ENCODE measurements at places on chromosomes 2 and 18. TPM values are rescaled to one million over a fixed set of nuclear protein-coding genes. Genes with fewer than 3 reads are reported as not detected.

GCG gene
- not detected for polyA plus RNA-seq

- DNase-seq, result no peak
Observed at GRCh38 chr18:76353046-76353445, 142.0 kb downstream of the ZNF516 start.

STARD6 gene
- not detected for polyA plus RNA-seq

- no peak for DNase-seq
Observed at GRCh38 chr2:54466870-54467269, 10.7 kb downstream of the SPTBN1 start.

ELOA2 gene
- polyA plus RNA-seq, result not detected

- DNase-seq, result no peak
Observed at GRCh38 chr2:107648781-107649404, 177.8 kb upstream of the RGPD4 start.

GRCh38 chr2:217947383-217948350 lies 55.1 kb downstream of the TNS1 start:
- DNase-seq, result no peak

GRCh38 chr2:194116861-194117260 lies 1540.2 kb upstream of the SLC39A10 start:
- DNase-seq, result no peak

MYO5B gene
- 28.6 TPM for polyA plus RNA-seq

DNA sequence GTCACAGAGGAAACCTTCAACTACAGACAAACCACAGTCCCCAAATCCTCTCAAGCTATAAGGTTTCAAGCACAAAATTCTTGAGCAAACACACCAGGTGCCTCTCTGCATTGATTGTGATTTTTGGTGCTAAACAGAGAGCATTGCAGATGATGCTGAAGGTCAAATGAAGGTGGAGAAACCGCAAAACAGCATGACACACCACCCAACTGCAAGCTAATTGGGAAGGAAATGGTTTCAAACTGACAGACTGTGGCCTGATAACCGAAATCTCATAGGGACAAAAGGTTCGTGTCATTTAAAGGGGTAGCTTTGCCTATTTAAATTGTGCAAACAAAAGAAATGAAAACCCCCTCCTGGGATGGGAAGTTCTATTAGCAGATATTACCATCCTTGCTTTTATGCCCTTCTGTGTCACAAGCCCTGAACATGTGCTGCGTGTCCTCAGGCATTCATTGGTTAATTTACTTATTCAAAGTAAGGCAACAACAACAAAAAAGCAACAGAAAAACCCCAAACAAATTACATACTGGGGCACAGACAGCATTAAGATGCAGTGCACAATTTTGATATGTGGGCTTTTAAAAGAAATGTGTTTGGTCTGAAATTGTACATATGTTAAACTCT lies 154.9 kb downstream of the AQP4 start:
- no peak for DNase-seq

GRCh38 chr2:222854773-222855700 lies 5.8 kb upstream of the ACSL3 start:
- no peak for DNase-seq

CRYGC gene
- not detected for polyA plus RNA-seq

EVA1A gene
- 12.9 TPM for polyA plus RNA-seq

- no peak for DNase-seq
Observed at GRCh38 chr18:8987241-8987640, 115.3 kb upstream of the NDUFV2 start.

C2orf66 gene
- 0.98 TPM for polyA plus RNA-seq

IL37 gene
- 0.40 TPM for polyA plus RNA-seq

DNA sequence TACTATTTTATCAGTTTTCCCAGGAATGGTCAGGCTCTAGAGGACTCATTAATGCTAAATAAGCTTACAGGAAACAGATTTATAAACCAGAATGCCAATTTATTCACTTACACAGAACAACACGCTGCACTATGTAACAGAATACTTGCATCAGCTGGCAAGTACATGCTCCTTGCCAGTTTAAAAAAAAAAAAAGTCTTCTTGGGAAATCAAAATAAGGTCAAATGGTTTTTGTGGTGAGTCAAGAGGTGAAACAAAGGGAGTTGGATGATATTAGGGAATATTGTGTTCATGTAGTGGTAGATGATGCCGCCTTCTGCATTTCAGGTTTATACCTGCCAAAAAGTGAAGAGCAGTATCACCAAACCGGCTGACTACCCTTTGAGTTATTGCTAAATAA lies 1322.1 kb upstream of the ZEB2 start:
- no peak for DNase-seq

AMER3 gene
- 0.03 TPM for polyA plus RNA-seq

- DNase-seq, result no peak
Observed at GRCh38 chr2:233368756-233369155, 14.5 kb downstream of the DGKD start.

DNA sequence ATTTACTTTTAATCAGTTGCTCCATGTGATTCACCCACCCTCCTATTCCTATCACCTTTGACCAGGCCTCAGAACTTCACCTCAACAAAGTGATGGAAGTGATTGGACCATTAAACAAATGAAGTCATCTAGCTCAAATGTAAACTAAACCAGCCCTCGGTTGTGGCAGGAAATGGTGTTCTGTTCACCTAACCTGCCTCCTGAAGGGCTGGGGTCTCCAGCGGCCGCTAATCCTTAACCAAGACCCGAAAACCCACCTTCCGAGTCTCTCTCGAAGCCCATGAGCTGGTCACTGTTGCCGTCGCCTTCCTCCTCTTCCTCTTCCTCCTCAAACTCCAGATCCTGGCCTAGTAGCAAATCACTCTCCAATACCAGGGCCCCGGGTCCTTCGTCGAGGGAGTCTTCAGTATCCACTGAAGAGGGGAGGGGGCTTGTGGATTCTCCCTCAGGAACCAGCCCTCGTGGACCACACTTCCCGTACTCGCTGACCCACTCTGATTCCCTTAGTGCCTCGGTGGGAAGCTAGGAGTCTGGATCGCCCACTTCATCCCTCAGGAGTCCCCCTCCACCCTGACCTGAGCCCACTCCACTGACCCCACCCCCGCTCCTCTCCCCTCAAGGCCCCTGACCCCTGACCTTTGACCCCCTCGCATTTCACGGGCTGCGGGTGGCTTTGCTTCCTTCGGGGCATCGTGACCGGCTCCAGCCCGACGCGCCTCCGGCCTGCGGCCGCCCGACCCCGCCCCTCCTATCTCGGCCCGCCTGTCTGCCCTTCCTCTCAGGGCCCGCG lies 503 bp downstream of the ZNF513 start:
- DNase-seq, result peak; percentile 36

DNA sequence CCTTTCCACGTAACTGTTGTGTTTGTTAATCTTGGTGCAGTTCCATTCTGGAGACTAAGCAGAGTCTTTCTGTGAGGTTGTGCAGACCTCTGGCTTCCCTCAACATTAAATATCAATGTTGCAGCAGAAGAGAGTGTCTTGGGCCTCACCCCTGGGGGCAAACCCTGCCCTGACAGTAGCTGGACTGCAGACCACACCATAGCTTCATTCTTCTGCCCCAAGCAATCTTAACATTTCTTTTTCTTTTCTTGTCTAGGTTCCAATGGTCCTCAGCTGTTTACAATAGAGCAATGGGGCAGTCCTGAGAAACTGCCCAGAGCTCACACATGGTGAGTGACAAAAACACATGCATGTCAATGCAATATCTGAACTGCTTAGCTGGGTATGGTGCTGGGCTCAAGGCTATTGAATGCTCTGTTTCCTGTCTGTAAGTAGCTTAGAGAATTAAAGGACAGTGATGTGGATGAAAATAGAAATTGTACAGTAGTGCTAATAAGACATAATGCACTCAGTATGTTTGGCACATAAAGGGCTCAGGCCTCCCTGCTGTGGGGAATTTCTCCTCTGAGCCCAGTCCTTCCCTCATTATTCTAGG lies 237.6 kb downstream of the ALPK2 start:
- no peak for DNase-seq

SKOR2 gene
- not detected for polyA plus RNA-seq

PID1 gene
- 5.4 TPM for polyA plus RNA-seq

DNA sequence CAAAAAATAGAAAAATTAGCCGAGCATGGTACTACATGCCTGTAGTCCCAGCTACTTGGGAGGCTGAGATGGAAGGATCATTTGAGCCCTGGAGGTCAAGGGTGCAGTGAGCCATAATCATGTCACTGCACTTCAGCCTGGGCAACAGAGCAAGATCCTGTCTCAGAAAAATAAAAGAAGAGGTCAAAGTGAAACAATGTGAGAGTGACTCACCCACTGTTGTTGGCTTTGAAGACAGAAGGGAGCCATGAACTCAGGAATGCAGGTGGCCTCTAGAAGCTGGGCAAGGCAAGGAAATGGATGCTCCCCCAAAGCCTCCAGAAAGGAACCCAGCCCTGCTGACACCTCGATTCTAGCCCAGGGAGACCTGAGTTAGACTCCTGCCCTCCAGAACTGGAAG lies 3.7 kb upstream of the TMEM214 start:
- DNase-seq, result no peak

- DNase-seq, result no peak
Observed at GRCh38 chr2:130382313-130382917, 26.6 kb downstream of the PTPN18 start.

DNA sequence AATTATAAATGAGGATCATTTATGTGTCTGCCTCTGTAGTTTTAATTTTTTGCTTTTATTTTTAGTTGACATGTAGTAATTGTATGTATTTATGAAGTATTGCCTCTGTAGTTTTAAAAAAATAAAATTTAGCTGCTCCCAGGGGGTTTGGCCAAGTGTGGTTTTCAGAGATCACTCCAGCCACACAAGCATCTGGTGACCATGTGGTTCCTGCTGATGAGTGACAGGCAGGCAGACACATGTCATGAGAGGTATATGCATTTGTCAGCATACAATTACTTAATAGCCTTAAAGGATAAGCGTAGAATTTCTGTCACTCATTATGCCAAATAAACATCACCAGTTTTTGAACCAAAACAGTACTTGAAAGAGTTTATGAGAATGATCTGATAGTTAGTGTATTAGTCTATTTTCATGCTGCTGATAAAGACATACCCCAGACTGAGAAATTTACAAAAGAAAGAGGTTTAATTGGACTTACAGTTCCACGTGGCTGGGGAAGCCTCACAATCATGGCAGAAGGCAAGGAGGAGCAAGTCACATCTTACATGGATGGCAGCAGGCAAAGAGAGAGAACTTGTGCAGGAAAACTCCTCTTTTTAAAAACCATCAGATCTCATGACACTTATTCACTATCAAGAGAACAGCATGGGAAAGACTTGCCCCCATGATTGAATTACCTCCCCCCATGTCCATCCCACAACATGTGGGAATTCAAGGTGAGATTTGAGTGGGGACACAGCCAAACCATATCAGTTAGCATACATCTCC lies 29.6 kb downstream of the MREG start:
- DNase-seq, result no peak

GRCh38 chr2:38709567-38710194 lies 41.5 kb downstream of the SRSF7 start:
- no peak for DNase-seq

GRCh38 chr2:46294176-46294836 lies 2.9 kb upstream of the EPAS1 start:
- no peak for DNase-seq

DNA sequence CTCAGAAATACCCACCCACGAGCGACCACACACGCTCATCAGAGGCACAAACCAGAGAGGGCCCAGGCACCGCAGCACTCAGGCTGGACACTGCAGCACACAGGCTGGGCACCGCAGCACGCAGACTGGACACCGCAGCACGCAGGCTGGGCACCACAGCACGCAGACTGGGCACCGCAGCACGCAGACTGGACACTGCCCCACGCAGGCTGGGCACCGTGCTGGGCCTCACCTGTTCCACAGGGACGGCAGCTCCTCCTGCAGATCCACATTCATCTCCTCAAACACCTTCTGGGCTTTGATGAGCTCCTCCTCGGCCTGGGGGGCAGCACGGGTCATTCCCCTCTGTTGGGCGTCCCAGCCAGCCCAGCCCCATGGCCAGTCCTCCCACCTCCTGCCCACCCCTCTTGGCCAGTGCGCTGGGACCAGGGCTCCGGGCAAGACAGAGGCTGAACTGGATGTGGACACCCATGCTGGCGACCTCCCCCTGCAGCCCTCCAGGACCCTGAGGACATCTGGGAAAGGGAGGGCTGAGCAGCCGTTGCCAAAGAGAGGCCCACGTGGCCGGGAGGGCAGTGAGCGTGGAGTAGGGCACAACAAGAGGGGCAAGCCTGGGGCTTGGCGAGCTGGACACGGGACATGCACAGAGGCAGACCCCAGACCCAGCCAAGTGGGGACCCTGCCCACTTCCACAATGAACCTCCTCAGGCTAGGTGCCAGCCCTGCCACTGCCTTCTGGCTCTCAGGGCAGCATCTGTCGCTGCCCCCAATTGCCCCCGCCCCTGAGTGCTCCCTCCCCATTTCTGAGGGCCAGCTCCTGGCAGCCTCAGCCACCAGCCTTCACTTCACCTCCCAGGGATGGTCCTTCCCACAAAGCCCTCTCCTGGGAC lies 43.0 kb downstream of the BIN1 start:
- no peak for DNase-seq

- DNase-seq, result no peak
Observed at GRCh38 chr2:15160201-15160991, 400.7 kb downstream of the NBAS start.

GRCh38 chr18:45231617-45232016 lies 383.7 kb upstream of the SLC14A2 start:
- no peak for DNase-seq

DNA sequence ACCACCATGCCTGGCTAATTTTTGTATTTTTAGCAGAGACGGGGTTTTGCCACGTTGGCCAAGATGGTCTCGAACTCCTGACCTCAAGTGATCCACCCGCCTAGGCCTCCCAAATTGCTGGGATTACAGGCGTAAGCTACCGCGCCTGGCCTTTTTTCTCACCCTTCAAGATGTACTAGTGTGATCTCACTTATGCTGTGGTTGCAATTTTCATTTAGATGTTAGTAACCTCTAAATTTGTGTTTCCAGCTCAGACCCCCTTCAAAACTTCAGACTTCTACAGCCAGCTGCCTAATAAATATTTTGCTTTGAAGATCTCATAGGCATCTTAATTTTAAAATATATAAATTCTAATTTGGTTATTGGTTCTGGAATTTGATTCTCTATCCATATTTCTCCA lies 8.0 kb downstream of the SLC38A11 start:
- DNase-seq, result no peak

GALR1 gene
- 0.15 TPM for polyA plus RNA-seq

DNA sequence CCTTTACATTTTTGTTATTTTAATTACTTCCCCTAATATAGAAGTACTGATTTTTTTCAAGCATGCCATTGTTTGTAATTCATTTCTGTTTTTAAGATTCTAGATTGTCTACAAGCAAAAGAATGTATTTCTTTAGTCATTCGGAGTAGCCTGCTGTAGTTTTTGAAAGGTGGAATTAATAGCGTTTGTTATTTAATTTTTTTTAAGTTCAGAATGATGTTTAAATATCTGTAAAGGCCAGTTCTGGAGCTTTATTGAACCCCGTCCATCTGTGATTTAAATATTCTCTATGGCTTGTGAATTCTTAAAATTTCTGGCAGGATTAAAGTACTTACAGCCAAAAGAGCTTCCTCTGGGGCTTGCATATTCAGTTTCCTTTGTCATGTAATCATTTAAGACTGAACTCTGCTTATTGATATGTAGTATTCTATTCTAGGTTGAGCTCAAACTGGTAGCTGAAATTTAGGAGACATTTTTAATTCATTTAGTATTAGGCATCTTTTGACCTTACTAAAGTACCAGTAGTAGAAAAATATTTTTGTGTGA lies 5.2 kb downstream of the TGIF1 start:
- no peak for DNase-seq

Measured in left kidney (tissue), 8 donors.